KBM-7 (cell line): ENCODE measurements at places on chromosomes 16 and 17.

DNA sequence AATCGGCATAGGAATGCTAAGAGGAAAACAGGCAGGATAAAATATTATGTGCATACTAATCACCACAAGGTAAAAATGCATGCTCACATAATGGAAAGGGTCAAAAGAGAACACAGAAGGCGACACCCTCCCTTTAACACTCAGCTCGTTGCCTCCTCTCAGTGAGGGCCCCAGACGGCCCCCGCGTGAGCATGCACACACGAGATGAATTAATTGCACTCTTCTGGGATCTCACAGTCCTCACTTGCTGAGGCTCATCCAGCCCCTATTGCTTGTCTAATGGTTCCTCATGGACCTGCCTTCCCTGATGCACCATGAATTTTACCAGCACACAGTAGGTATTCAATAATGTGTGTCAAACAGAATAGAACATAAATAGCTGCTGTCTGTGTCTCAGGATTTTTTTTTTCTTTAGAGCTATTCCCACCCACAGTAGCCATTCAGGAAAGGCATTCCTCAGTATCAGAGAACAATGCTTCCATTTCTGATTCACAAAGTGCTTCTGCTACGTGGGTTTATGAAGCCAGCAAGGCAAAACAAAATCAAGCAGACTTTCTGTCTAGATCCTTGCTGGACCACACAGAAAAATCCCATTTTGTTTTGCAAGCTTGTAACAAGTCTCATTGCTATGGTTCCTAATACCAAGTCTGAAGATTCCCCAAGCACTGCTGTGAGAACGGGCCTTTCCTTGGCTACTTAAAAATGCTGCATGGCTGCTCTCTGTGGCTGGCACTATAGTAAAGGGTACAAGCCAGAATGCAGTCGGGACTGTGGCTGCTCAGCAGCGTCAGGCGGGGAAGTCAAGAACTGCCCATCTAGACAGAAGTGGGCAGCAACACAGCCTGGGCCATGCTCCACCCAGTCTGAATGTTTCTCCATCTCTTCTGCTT lies 43.6 kb downstream of the TOM1L2 start:
- DNase-seq, result no peak

DNA sequence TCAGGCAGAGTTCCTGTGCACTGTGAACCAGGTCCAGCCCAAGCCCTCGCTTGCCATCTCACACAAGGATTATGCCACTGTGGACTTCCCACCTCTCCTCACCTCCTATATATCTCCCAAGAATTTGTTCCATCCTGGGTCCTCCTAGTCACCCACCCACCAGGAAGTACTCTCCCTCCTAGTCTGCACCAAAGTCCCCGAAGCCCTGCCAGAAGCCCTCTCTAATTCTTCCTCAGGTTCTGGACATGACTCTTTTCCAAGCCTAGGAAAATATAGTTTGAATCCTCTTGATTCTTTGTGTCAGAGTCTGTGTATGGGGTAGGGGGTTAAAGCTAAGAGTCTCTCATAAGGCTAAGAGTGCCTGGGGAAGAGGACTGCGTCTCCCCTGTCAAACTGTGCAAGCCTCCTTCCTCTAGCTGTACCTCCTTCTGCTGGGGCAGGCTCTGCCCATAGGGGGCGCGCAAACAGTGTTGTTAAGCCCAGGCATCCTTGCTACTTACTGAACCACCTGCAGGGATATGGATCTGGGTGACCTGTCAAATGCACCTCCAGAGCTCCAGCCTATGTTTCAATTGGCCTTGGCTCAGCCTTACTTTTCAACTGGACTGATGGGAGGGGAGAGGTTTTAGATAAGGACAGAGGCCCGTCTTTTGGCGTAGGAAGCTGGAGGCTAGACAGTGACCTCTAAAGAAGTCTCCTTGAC lies 16.6 kb upstream of the DLX4 start:
- peak; percentile 88 for DNase-seq

- no peak for DNase-seq
These were observed 488.9 kb downstream of the SHISA9 start for GRCh38 chr16:13390093-13390985.

DNA sequence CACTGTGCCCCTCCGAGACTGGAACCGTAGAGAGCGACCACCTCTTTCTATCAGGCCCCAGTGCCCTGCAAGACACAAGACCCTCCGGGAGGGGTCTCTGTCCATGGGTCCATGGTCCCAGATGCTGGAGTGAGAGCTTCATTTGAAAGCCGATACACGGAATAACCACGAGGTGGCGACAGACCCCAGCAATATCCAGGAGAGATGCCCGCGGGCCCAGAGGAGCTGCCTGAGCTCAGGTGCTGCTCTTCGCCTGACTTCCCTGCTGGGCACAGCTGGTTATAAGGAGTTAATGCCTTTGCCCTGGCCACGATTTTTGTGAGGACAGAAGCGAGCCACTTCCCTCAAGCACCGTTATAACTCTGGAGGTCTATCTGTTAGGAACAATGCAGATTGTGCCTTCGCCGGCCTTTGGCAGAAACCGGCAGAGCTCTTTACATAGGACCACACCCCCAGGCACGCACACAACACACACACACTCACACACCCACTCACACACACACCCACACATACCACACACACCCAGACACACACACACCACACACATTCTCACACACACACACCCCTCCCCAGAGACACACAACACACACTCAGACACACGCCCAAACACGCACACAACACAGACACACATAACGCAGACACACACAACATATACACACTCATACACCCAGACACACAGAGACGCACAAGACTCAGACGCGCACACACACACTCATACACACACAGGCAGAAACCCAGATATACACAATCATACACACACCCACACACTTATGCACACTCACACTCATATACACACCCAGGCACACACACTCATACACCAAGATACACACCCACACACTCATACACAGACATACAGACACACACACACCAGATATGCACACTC lies 436.4 kb downstream of the SOX9 start:
- DNase-seq, result peak; percentile 74

DNA sequence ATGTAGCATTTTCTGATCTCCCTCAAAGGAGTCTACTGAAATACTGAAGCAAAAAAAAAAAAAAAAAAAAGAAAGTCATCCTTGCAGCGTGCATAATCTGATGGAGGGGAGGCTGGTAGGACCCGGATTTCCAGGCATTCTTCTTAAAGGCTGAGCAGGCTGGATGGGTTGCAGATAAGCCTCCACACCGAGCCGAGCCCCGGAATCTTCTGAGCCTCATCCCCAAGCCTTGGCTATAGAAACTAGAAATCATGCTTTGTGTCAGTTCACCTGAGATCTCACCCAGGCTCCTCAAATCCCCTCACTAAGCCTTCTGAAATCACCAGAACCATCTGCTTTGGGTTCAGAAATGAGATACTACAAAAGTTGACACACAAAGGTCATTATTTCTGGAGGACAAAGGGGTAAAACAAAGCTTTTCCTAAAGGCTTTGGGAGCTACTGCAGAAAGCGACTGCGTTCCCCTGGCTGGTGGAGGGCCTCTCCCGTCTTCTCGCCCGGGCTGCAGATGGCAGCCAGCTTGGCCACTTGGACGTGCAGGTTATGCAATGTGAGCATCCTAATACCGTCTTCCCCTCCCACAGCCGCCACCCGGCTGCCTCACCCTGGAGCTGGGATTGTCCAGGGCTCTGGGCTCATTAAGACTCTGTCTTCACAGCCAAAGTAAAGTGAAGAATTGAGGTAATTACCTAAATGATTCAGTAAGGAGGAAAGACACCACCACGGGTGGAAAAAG lies 4.7 kb upstream of the CACNG4 start:
- no peak for DNase-seq

- DNase-seq, result no peak
These were observed 14.4 kb upstream of the ZNF750 start for GRCh38 chr17:82854226-82854625.

GRCh38 chr17:59642565-59642964 lies 22.9 kb downstream of the CLTC start:
- no peak for DNase-seq

GRCh38 chr17:49456183-49456965 lies 38.7 kb upstream of the NGFR start:
- DNase-seq, result peak; percentile 92

DNA sequence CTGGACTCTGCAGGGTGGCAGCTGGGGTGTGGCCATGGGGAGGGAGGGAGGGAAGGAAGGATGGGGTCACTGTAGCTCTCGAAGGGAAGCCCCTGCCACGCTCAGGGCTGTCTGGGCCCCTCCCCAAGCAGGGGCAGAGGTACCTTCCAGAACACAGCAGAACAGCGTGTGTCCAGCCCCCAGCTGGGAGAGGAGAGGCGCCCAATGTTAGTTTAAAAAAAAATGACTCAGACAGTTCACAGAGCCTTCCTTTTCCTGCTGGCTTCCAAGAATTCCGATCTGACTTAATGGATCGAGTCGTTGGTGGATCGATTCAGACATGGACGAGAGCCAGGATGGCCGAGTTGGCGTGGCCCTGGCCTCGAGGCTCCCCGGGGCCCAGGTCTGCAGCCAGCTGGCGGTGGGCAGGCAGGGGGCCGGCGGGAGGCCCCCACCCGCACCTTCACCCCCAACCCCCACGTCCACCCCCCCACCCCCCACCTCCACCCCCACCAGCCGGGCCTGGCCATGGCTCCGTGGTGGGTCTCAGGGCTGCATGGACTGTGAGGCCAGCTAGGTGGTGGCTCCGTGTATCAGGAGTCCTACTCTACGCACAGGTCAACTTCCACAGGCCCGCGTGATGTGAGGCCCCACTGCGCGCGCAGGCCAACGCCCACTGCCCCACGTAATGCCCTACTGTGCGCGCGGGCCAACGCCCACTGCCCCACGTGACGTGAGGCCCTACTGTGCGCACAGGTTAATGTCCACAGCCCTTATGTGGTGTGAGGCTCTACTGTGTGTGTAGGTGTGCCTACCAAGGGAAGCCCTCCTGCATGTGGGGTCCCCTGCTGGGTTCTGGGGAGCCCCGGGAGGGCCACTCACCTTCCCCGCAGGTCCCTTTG lies 21.8 kb downstream of the CACNA1H start:
- DNase-seq, result no peak

- no peak for DNase-seq
These were observed 79.5 kb upstream of the NKD1 start for GRCh38 chr16:50468749-50469078.

DNA sequence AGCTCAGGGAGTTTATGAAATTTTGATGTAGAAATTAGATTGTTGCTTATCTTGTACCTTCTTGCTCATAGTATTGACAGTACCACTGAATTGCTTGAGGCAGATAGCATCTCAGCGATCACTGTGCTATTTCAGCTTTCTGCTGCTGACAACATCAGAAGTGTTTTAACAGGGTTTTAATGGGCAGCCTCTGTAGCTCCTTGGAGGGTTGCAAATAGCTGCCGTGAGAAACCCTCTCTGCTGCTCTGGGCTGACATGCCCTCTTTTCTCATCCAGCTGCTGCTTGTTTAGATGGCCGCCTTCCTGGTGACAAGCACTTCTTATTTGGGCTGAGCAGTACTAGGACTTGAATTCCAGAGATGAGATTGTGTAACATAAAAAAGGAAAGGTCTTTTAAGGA lies 180.2 kb upstream of the TBX2 start:
- DNase-seq, result no peak

DNA sequence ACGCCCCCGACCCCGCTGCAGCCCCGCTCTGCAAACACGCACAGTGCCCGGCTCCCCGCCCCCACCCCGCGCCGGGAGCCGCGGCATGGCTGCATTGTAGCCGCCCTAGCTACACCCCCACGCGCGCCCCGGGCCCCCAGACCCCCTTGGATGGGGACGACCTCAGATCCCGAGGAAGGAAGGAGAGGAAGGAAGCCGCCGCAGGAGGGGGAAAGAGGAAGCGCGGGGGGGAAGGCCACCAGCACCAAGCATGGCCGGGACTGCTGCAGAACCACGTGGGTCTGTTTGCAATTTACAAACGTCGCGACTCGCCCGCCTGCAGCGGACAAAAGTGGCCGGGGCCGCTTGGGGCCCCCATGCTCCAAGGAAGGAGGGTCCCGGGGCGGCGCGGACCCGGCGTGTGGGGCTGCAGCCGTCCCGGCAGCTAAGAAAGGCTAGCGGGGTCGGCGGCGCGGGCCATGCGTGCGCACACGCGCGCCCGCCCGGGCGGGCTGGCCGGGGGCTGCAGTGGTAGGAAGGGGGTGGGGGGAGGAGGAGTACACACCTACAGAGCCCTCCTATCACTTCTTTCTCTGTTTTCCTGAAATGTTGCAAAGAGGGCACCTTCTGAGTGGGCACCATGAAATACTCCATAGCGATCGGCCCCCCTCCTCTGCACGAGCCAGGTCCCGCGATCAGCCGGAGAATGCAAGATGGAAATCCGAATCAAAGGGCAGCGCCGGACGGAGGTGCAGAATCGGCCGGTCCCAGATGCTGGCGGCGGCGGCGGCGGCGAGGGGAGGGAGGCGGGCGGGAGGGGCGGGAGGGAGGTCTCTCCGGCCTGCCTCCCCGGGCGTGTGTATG lies 488 bp downstream of the TFAP4 start:
- DNase-seq, result peak; percentile 66

GRCh38 chr16:49362230-49362629 lies 11.4 kb upstream of the C16orf78 start:
- DNase-seq, result no peak

GRCh38 chr17:17763136-17763535 lies 73.7 kb downstream of the SREBF1 start:
- DNase-seq, result no peak

DNA sequence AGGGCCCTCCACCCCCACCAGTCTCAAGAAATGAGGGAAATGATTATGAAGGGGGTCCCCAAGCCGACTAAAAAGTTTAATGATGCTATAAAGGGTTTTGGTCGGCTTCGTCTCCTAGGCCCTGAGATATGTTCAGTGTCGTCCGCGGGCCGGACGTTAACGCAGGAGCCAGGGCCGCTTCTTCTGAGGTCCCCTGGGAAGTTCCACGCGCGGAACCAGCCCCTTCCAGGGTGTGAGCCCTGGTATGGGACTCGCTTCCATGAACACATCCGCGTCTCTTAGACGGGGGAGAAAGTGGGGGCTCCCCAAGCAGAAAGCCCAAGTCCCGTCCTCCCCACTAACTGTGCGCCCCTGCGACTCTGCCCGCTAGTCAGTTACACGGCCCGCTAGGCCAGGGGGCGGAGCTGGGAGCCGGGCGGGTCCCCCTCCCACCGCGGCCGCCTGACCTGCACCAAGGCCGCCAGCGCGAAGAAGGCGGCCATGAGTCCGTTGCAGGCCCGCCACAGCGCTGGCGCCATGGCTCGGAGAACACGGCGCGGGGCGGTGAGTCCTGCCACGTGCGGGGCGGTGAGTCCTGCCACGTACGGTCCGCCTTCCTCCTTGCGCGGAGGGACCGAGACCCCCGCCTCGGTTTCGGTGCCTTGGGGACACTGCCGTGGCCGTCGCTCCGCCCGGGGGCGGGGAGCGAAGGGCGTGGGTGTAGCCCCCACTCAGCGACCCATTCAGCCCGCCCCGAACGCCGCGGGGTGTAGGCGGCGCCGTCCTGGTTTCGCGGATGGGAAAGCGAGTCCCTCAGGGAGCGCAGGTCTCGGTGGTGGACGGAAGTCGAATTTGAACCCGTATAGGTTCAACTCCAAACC lies at the start of gene TMEM220:
Gene TMEM220 (minus strand): TSS at position 690 of the 860 bp plus-strand sequence. CDS start 172 bp downstream, at position 518.
- DNase-seq, result peak; percentile 83

GRCh38 chr16:69662901-69663300 lies 63.5 kb downstream of the NQO1 start:
- no peak for DNase-seq
